ENCODE measurements at places on chromosomes 12 and 14.

GRCh38 chr14:104317975-104318557 is 179.7 kb downstream of the KIF26A start:
- DNase-seq: no peak

- DNase-seq: no peak
These were observed 14.8 kb upstream of the ETNK1 start for GRCh38 chr12:22610131-22610530.

- DNase-seq: no peak
These were observed 43.9 kb upstream of the CHPT1 start for GRCh38 chr12:101653503-101653902.

- no peak for DNase-seq
These were observed 1.5 kb upstream of the POU6F1 start for GRCh38 chr12:51219322-51219721.

DNA sequence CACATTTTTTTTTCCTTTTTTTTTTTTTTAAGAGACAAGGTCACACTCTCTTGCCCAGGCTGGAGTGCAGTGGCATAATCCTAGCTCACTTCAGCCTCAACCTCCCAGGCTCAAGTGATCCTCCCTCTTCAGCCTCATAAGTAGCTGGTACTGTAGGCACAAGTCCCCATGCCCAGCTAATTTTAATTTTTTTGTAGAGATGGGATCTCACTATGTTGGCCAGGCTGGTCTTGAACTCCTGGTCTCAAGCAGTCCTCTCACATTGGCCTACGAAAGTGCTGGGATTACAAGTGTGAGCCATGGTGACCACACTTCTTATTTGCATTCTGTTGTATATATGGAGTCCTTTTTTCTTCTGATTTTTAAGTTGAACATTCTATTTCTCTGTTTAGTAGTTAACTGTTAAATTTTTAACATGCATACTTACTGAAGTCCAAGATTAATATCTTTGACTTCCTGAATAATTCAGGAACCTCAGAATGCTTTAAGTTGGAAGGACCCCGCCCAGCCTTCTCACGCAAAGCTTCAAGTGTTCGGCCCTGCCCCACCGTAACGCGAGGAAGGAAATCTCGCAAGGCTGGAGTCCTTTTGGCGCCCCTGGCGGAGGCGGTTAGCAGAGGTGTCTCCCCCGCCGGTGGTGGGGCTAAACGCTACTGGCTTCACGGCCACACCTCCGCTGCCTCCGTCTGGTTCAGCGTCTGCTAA is 21.6 kb downstream of the SPATS2 start:
- no peak for DNase-seq

DNA sequence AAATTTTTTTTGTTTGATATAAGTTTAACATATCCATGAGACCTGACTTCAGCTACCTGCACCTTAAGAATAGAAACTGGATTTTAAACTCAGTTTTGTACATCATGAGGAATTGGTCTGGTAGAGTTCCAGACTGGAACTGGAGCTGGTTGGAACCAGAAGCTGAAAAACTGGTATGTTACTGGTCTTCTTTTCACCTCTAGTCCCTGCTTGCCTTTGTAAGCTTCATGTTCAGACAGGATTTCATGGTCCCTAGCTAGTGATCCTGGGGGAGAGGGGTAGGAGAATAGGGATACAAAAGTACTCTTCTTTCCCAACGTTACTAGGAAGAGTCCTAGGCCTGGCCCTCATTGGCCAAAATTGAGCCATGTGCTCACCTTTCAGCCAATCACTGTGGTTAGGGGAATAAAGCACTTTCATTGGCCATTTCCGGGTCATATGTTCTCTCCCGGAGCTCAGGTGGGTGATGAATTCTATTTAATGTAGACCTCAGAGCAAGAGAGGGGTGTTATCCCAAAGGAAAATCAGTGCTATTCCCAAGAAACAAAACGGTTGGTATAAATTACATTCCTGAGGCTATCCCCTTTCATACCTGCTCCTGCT is 36.9 kb upstream of the APPL2 start:
- DNase-seq: no peak

GRCh38 chr12:46825591-46826414 is at the start of gene SLC38A4:
Gene SLC38A4 (minus strand): TSS chr12:46825997. CDS start chr12:46793071, 32,926 bp downstream.
- no peak for DNase-seq

GRCh38 chr14:99602788-99603415 is 1.1 kb downstream of the CCDC85C start:
- DNase-seq: no peak

DNA sequence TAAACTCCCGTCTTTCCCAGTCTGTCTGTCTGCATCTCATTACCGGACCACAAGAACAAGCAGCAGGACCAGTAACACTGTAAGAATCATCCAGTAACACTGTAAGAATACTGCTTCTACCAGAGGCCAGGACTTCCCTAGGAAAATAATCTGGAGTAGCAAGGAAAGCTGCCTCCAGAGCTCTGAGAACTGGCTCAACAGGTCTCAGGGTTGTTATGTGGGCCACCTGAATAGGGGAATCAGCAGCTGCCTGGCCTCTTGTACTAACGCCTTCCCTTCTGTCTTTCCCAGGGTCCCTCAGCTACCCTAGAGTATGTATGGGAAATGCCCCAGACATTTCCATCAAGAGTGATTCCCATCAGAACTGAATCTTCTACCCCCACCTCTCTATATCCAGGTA is 954 bp upstream of the SLC39A2 start:
- no peak for DNase-seq

- DNase-seq: no peak
These were observed 102.7 kb downstream of the UNC79 start for GRCh38 chr14:93533437-93533836.

DNA sequence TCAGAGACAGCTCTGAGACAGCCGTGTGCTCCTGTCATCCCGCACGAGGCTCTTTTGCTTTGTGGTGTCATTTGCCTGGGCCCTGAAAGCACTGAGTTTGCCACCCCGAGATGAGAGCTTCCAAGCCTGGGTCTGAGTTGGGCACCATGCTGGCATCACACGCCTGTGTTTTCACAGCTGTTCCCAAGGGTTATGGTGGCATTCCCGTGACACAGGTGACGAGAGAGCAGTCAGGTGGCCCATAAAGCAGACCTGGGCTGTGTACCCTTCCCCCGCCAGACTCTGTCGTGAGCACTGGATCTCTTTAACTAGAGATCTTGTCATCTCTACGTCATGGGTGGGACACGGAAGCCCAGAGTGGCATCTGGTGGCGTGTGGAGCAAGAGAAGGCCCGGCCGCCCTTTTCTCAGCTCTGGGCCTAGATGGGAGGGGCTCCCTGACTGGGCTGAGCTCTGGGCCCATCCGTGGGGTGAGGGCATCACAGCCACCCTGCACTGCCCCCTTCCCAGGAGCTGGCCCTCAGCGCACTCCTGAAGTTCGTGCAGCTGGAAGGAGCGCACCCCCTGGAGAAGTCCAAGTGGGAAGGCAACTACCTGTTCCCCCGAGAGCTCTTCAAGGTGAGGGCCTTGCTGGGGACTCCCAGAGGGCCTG is 2.6 kb downstream of the NOC4L start:
- no peak for DNase-seq

DNA sequence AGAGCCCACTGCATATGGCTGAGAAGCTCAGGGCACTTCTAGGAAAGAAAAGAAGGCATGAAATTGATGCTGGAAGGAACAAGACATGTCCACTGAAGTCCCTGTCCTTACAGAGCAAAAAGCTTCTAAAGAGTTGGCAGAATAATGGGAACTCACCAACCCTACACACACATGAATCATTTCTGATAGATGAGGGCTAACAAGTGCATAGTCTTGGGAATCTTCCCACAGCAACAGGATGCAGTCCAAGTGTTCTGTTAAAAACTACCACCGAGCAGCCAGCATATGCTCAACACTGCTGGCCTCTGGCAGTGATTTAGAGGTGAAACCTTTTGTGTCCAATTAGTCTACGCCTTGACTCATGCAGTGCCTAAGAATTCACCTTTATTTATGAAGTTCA is 44.8 kb downstream of the RHOJ start:
- DNase-seq: no peak

- DNase-seq: no peak
These were observed 37.9 kb downstream of the TDG start for GRCh38 chr12:104003596-104003995.

- DNase-seq: peak; percentile 82
These were observed at the start of gene EP400 for GRCh38 chr12:131949431-131950181. Gene EP400 (plus strand): TSS chr12:131949942. CDS start chr12:131960620, 10,678 bp downstream.

DNA sequence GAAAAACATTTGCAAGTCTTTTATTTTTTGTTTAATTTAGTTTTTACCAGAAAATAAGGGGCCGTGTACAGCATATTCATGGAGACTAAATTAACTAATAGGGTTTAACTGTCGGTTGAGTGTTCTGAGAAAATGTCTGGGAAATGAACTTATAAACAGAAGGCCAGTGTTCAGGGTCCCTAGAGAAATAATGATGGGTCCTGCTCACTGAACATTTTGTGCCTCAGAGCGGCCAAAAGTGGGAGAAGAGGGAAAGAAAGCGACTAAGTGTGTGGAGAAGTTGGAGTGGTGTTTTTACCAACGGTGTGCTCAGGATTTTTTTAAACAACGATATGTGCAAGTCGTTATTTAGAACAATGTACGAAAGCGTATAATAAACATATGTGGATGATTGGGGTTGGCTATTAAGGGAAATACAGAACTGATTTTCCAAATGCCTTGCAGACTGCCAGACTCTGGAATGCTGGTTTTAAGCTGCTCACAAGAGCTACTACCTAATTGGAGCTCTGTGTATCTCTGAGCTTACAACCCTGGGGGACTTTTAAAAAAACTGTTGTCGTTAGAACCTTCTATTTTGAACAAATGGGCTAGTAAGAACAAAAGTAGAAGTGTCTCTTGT is 166.7 kb downstream of the SLC38A4 start:
- no peak for DNase-seq

GRCh38 chr12:75994069-75994740 is 37.4 kb downstream of the PHLDA1 start:
- no peak for DNase-seq

DNA sequence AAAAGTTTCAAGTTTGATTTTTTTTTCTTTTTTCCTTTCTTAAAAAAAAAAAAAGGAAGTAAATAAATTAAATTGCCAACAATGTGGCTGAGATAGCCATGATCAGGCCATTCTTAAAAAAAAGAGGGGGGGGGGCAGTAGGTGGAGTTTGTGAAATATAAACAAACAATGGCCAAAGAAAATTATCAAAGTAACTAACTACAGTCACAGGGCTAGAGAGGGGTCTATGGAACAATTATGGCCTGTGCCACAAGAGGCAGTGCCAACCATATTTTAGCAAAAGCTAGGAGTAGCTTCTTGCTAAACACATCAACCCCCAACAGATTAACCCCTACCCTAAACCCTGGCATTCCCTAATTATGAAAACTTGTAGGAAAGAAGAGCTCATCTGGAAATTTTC is 16.2 kb upstream of the SMARCC2 start:
- DNase-seq: no peak

- DNase-seq: no peak
These were observed 14.4 kb upstream of the SERPINA10 start for GRCh38 chr14:94307410-94307992.

DNA sequence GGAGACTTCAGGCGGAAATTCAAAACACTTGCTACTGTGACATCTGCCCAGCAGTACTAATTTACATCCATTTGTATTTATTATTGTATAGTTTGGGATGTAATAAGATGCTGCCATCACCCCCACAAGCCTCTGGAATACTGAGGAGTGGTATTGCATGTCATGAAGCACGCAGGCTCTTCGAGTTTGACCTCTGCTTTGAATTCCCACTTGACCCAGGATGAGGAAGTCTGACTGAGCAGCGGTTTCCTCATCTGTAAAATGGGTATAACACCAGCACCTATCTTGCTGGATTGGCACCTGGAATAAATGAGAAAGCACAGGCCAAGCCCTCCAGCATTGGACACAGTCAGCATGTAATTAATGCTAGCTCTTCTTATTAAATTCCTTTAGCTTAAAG is 116.0 kb upstream of the DIO3 start:
- DNase-seq: no peak

- DNase-seq: no peak
These were observed 9.4 kb downstream of the PLD4 start for GRCh38 chr14:104933746-104934733.

DNA sequence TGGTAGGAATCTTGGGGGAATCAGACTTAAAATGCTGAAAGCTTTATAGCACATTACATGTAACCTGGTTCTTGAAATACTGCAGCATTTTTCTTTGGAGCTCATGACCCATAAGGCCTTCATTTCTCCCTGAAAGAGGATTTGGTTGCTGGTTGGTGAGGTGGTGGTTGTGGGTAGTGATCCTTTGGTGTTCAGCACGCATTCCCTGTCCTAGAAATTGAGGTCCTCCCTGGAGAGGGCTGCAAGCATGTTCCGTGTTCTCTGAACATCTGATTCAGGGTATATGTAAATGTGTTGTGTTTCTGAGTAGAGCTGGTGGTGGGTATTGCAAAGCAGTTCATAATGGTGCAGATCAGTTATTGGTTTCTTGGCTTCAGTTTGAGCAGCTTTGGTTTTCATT is 2.0 kb downstream of the SCN8A start:
- DNase-seq: no peak

- no peak for DNase-seq
These were observed 12.3 kb upstream of the KRT74 start for GRCh38 chr12:52585946-52586345.

GRCh38 chr14:104957146-104958113 is 20.7 kb downstream of the AHNAK2 start:
- no peak for DNase-seq

- DNase-seq: no peak
These were observed 27.5 kb downstream of the APOBEC1 start for GRCh38 chr12:7638064-7638759.

DNA sequence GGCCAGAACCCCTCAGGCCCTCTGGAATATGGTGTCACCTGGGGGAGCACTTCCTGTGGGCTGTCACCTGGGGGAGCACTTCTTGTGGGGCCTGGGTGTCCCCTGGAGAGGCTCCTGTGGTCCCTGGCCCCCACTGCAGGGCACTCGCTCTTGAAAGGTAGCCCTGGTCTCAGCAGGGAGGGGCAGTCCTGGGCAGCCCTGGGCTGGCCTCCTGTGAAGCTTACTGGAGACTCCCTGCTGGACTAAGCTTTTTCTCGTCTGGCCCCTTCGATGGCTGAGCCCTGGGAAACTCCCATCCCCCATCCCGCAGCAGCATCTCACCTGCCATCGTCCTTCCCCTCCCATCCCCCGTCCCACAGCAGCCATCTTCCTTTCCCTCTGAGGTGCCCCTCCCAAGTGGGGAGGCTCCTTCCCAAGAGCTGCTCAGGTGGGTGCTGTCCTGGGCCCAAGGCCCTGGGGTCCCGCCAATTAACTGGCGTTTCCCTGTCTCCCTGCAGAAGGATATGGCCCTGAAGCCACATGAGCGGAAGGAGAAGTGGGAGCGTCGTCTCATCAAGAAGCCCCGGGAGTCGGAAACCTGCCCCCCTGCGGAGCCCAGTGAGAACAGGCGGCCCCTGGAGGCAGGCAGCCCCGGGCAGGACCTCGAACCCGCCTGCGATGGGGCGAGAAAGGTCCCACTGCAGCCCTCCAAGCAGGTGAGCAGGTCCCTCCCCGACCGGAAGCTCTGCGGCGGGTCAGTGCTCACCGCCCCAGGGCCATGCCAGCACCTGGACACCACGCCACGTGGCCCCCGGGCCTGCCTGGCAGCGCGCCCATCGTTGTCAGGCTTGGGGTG is 17.9 kb downstream of the FBRSL1 start:
- no peak for DNase-seq

GRCh38 chr12:93007544-93007943 is 78.4 kb upstream of the EEA1 start:
- DNase-seq: no peak
